ENCODE measurements at places on chromosomes 16 and 17.

DNA sequence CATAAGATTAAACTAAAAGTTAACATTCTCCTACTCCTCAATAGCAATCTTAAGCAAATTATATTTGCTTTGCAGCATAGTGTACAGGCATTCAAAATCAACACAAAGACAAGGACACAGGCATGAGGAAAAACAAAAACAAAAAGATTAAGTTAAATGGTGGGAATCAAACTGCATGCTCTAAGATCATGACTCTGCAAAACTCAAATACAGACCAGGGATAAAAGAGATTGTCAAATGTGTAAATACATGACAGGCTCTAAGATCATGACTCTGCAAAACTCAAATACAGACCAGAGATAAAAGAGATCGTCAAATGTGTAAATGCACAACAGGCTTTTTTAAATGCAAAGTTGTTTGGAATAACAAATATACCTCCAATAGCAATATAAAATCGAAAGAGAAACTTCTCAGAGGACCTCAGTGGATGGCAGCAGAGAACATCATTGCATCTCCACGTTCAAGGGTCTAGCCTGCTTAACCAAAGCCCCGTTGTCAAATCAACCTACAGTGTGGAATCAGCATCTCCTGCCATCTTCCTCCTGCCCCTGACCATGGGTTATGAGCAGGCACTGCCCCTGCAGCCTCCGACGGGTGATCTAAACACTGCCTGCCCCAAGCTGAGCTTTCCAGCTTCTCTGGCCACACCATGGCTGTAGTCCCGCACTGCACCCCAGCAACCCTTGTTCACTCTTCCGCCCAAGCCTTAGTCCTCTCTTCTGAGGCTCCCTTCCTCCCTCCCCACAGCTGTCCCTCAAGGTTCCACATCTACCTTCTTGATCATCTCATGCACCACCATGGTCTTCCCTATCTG lies 446.1 kb downstream of the SOX9 start:
- no peak for DNase-seq

GRCh38 chr17:40485851-40486521 lies 15.4 kb downstream of the TNS4 start:
- no peak for DNase-seq

GRCh38 chr16:17331991-17332390 lies 138.8 kb downstream of the XYLT1 start:
- no peak for DNase-seq

- no peak for DNase-seq
Observed at GRCh38 chr16:20904507-20905081, 4.0 kb downstream of the LYRM1 start.

GRCh38 chr17:83026311-83026811 lies 53.0 kb upstream of the METRNL start:
- no peak for DNase-seq

GRCh38 chr17:38453951-38454421 lies 25.7 kb downstream of the ARHGAP23 start:
- DNase-seq, result no peak

DNA sequence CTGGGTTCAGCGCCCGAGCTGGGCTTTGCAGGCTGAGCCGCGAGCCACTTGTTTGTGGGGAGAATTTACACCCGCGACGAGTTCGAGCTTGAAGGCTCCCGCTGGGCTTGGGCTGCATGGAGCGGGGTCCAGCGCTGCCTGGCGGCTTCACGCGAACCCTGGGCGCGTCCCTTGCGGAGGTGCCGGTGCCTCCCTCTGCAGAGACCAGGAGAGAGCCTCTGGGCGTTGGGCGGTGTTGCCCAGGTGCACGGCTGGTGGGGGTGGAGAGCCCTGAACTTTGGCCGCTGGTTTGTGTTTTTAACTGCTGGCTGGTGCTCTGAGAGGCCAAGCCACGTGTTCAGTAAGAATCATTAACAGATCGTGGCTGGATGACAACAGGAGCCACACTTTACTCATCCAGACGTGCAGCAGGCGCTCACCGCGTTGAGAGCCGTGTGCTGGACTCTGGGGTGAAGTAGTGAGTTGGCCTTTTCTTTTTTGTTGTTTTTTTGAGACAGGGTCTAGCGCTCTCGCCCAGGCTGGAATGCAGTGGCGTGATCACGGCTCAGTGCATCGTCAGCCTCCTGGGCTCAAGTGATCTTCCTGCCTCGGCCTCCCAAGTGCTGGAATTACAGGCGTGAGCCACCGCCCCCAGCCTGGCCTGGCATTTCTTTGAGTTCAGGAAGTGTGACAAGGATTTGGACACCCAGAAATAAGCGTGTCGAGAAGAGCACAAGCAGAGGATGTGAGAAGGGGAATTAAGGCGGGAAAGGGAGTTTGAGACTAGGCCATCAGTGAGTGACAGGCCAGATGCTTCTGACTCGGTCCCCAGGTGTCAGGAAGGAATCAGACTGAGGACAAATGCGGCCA lies 827 bp downstream of the CDK10 start:
- no peak for DNase-seq

DNA sequence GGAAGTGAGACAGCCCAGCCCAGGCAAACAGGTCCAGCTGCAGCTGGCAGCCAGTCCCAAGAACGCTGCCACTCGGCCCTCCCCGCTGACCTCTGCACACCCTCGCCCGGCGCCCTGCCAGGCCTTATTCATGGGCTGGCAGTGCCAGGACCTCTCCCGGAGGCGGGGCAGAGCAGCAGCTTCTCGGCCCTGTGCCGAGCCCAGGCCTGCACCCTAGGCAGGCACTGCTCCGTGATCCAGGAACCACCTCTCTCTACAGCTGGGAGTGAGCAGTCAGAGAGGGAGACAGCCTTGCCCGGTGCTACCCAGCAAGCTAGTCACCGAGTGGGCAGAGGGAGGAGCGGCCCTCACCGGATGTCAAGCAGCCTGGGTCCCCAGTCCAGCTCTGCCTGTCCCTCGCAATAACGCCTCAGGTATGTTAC lies 79.9 kb upstream of the CBX4 start:
- DNase-seq, result no peak

DNA sequence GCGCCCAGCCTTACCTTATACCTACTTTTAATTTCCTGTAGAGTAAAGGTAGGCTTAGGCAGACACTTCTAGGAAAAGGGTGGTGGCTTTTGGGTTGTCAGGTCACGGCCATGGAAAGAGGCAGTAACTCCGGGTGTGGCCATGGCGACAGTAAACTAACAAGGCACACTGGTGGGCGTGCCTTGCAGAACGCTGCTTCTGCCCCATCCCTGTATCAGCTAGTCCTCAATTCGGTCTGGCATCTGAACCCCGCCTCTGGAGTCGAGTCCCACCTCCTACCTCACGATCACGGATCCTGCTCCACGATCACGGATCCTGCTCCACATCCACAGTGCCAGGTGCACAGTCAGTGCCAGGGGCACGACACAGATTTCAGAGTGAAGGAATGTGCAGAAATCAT lies 5.6 kb downstream of the ADCY9 start:
- DNase-seq, result no peak

GRCh38 chr16:9119795-9120194 lies 28.4 kb downstream of the HAPSTR1 start:
- DNase-seq, result no peak

- no peak for DNase-seq
Observed at GRCh38 chr17:63474586-63475460, 2.0 kb upstream of the ACE start.

DNA sequence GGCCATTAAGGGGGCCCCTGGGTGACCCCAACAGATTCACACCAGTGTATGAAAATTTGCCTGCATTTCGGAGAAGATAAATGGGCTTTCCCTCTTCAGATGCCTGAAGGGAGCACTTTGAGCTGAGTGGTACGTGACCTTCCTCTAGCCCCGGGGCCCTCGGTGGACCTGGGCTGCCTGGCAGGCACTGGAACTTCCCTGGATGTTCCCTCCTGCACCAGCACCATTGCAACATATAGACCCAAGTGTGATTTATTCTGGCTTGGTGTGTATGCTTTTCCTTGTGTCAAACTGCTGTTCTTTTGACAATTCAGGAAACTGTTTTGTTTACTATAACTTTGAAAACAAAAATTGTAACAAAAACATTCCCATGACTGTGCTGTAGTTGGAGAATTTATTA lies 93.8 kb downstream of the TNFRSF13B start:
- no peak for DNase-seq

GRCh38 chr17:48526608-48527546 lies 3.9 kb downstream of the HOXB1 start:
- DNase-seq, result no peak

DNA sequence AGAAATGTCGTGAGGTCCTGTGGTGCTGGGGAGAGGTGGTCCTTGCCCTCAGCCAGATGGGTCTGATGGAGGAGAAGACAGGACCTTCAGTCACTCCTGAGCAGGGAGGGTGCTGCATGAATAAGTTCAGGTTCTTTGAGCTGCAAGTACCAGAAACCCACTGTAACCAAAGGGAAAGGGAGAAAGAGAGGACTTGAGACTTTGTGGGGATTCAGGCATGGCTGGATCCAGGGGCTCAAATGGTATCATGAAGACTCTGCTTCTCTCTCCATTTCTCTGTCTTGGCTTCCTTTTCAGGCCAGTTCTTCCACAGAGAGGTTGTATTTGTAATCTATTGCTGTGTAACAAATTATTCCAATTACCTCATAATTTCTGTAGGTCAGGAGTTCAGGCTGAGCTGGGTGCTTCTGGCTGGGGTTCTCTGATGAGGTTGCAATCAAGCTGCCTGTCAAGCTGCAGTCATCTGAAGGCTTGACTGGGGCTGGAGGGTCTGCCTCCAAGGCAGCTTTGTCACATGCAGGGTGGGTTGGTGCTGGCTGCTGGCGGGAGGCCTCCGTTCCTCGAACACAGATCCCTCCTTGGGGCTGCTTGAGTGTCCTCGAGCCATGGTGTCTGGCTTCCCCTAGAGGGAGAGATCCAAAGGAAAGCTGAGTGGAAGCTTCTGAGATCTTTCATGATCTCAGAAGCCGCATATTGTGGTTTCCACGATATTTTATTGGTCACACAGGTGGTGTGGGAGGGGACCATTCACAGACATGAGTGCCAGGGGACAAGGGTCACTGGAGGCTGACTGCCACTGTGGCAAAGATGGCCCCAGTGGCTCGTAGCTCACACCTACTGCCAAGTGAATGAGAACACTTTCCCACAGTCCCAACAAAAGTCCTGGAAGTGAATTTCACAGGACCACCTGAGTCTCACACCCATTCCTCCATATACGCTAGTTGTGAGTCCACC lies 5.9 kb upstream of the ADCY7 start:
- no peak for DNase-seq

GRCh38 chr17:80838311-80839025 lies 153.2 kb upstream of the CHMP6 start:
- DNase-seq, result no peak

DNA sequence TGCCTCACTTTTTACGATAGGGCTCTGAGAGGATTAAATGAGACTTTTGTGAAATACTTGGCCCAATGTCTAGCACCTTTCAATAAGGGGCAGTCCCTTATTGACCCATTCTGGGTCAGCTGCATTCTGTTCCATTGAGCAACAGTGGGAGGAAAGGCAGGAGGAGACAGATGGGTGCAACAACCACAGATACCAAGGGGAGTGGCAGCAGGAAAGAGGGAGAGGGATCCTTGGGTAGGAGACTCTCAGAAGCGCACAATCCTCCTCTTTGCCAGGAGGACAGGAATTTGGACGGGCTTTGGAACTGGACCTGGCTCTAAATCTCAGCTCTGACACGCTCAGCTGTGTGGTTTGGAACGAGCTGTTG lies 3.5 kb downstream of the PIPOX start:
- no peak for DNase-seq

DNA sequence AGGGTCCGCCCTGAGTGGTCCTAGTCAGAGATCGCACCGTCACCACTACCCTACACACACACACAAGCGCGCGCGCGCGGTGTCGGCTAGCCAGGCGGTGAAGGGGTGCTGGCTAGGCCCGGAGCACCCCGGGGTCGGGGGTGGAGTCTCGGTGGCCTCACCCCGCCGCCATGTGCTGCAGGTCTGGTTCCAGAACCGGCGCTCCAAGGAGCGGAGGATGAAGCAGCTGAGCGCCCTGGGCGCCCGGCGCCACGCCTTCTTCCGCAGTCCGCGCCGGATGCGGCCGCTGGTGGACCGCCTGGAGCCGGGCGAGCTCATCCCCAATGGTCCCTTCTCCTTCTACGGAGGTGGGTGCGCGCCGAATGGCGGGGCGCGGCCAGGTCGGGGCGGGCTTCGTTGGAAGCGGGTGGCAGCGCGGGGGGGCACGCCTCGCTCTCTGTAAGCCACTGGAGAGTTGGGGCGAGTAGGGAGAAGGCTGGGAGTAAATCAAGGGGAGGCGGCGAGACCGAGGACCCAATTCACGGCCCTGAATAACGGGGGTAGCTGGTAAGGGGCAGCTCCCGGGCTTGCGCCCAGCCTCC lies 4.8 kb downstream of the LHX1 start:
- no peak for DNase-seq

DNA sequence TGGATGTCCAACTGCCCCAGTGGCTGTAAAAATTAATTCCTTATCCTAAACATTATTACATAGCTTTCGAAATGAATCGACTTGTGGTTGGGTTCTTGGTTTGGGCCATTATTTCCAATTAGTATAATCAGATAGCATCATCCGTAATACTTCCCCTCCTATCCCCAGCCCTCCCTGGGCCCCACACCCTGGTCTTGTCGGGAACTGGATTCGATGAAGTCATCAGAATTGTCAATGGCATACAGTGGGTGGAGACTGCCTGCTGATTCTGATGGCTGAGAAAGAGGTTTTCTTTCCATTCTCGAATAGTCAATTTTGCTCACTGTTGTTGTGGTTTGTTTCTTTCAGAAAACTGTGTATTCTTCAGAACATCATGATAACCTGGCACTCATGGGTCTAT lies 395.1 kb downstream of the SEC14L1 start:
- DNase-seq, result peak; percentile 17

- no peak for DNase-seq
Observed at GRCh38 chr16:46762583-46762982, 14.4 kb upstream of the MYLK3 start.

- no peak for DNase-seq
Observed at GRCh38 chr17:44988044-44988942, 20.2 kb upstream of the C1QL1 start.

GRCh38 chr16:57694231-57694724 lies 328 bp upstream of the DRC7 start:
- DNase-seq, result no peak

GRCh38 chr17:57092779-57093178 lies 7.7 kb downstream of the AKAP1 start:
- no peak for DNase-seq

GRCh38 chr16:74627506-74628220 lies 20.7 kb upstream of the GLG1 start:
- DNase-seq, result no peak

DNA sequence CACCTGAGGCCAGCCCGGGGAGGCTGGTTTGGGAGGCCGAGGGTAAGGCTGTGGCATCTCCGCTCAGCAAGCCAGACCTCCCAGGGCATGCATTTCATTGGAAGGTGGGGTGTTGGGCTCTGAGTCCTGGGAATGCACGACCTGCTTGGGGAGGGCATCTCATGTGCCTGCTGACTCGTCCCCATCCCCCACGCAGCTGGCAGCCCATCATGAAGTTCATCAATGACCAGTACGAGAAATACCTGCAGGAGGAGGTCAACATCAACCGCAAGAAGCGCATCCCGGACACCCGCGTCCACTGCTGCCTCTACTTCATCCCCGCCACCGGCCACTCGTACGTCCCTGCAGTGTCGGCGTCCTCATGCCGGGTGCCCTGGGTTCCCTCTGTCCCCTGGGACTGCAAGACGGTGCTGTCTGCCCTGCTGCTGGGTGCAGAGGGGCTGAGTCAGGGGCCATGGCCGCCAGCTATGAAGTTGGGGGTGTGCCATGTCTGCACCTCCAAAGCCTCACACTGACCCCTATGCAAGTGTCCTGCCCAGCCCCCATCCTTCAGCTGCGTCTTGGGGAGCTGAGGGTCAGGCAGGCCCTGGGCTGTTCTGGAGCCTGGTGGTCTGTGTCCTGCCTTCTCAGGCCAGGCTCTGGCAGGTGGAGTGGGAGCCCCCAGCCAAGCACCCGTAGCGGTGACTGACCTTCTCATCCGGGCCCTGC lies 347.9 kb downstream of the SEC14L1 start:
- DNase-seq, result no peak
